Activated CD4-positive, alpha-beta T cell treated with anti-CD3 and anti-CD28 coated beads, Interleukin-2, amount 10 ng/mL, durations not matched to agents 24 days and 14 days (primary cell): ENCODE measurements at places on chromosomes 1 and 21. TPM values are rescaled to one million over a fixed set of nuclear protein-coding genes. Genes with fewer than 3 reads are reported as not detected.

Gene HENMT1
- total RNA-seq: 17.5 and 17.7 TPM in 2 replicates

Gene WNT3A
- not detected in 2 replicates for total RNA-seq

Gene NBPF10
- total RNA-seq: 3.2 TPM in 2 replicates

Gene CHRNB2
- 0.14 TPM in 1 of 2 replicates, not detected in the other for total RNA-seq

Gene KLHDC9
- not detected in 2 replicates for total RNA-seq

Gene NEXN
- 0.44 and 0.64 TPM in 2 replicates for total RNA-seq

Gene CRNN
- not detected in 2 replicates for total RNA-seq

Gene NUP210L
- 0.02 TPM in 1 of 2 replicates, not detected in the other for total RNA-seq

Gene ANKRD35
- total RNA-seq: 0.40 TPM in 2 replicates

Gene GSTM5
- 0.07 TPM in 1 of 2 replicates, not detected in the other for total RNA-seq

DNA sequence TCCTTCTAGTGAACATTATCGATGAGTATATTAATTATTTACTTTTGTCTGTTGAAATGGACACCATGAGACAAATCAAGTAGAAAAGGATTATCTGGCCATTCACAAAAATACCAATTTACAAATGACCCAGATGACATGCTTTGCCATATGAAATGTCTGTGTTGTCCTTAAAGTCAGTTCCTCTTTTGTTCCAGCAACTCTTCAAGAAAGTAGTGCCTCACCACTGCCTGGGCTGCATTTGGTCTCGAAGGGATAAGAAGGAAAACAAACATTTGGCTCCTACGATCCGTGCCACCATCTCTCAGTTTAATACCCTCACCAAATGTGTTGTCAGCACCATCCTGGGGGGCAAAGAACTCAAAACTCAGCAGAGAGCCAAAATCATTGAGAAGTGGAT is 79.6 kb downstream of the RGL1 start:
- no peaks in the 10 kb centered on the region for H3K27me3 ChIP-seq
- H3K4me3 ChIP-seq: no peak overlapping the region
- peaks cover 26% of the 10 kb centered on the region for H3K4me1 ChIP-seq
- no peak for DNase-seq
- no peak overlapping the region for H3K27ac ChIP-seq
- H3K36me3 ChIP-seq: peaks cover 2% of the 10 kb centered on the region

- no peak for DNase-seq
- H3K4me1 ChIP-seq: no peaks in the 10 kb centered on the region
- H3K36me3 ChIP-seq: peaks cover 15% of the 10 kb centered on the region
- no peak overlapping the region for H3K27ac ChIP-seq
- H3K27me3 ChIP-seq: no peaks in the 10 kb centered on the region
- no peak overlapping the region for H3K4me3 ChIP-seq
Observed at GRCh38 chr1:5883129-5884048, 108.8 kb downstream of the NPHP4 start.

DNA sequence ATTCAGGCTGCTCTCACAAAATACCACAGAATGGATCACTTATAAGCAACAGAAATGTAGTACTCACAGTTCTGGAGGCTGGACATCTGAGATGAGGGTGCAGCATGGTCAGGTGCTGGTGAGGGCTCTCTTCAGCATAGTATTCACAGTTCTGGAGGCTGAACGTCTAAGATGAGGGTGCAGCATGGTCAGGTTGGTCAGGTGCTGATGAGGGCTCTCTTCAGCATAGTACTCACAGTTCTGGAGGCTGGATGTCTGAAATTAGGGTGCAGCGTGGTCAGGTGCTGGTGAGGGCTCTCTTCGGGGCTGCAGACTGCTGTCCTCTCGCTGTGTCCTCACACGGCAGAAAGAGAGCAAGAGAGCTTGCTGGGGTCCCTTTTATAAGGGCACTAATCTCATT is 17.1 kb downstream of the PDZK1IP1 start:
- peaks cover 14% of the 10 kb centered on the region for H3K27me3 ChIP-seq
- H3K4me1 ChIP-seq: peaks cover 3% of the 10 kb centered on the region
- H3K27ac ChIP-seq: no peak overlapping the region
- DNase-seq: no peak
- H3K36me3 ChIP-seq: no peaks in the 10 kb centered on the region

- H3K27me3 ChIP-seq: no peaks in the 10 kb centered on the region
- no peak overlapping the region for H3K4me3 ChIP-seq
- H3K36me3 ChIP-seq: peaks cover 62% of the 10 kb centered on the region
- DNase-seq: peak; percentile 75
- H3K4me1 ChIP-seq: peaks cover 29% of the 10 kb centered on the region
Observed at GRCh38 chr1:8858112-8858668, 20.3 kb downstream of the ENO1 start.

- peak; percentile 55 for DNase-seq
- no peak overlapping the region for H3K27ac ChIP-seq
- no peaks in the 10 kb centered on the region for H3K27me3 ChIP-seq
- H3K4me3 ChIP-seq: no peak overlapping the region
- no peaks in the 10 kb centered on the region for H3K36me3 ChIP-seq
- no peaks in the 10 kb centered on the region for H3K4me1 ChIP-seq
Observed at GRCh38 chr1:75203415-75204277, 69.5 kb downstream of the LHX8 start.

- H3K27ac ChIP-seq: no peak overlapping the region
Observed at GRCh38 chr1:178959543-178960460, 65.9 kb upstream of the FAM20B start.

GRCh38 chr1:21749859-21750468 is 33.0 kb downstream of the USP48 start:
- no peak for DNase-seq
- H3K4me1 ChIP-seq: peaks cover 6% of the 10 kb centered on the region
- no peak overlapping the region for H3K4me3 ChIP-seq
- no peaks in the 10 kb centered on the region for H3K27me3 ChIP-seq
- peaks cover 53% of the 10 kb centered on the region for H3K36me3 ChIP-seq

DNA sequence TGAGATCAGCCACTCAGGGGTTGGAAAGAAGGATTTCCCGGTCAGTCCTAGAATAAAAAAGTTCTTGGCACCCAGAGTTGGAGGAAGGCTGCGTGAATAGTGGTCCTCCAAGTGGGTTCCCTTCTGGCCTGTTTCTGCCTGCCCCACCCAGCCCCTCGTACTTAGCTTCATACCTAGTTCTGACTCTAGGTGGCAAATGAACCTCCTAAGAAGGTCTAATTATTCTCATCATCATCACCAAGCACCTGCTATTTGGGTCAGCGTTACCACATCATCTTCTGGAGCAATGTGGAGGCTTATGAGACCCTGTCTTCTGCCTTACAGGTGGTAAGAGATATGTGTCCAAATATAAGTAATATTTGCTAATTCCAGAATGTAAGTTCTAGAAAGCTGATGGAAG is 35.9 kb upstream of the NFASC start:
- H3K4me1 ChIP-seq: no peaks in the 10 kb centered on the region
- H3K27me3 ChIP-seq: peaks cover 37% of the 10 kb centered on the region
- H3K27ac ChIP-seq: no peak overlapping the region
- H3K36me3 ChIP-seq: no peaks in the 10 kb centered on the region
- no peak for DNase-seq

- H3K4me1 ChIP-seq: peaks cover 5% of the 10 kb centered on the region
- H3K27me3 ChIP-seq: peaks cover 32% of the 10 kb centered on the region
- no peak overlapping the region for H3K4me3 ChIP-seq
Observed at GRCh38 chr1:84907095-84907827, 14.3 kb upstream of the LPAR3 start.

- no peaks in the 10 kb centered on the region for H3K4me1 ChIP-seq
- no peaks in the 10 kb centered on the region for H3K36me3 ChIP-seq
- H3K27ac ChIP-seq: no peak overlapping the region
- no peak overlapping the region for H3K4me3 ChIP-seq
- no peak for DNase-seq
- no peaks in the 10 kb centered on the region for H3K27me3 ChIP-seq
Observed at GRCh38 chr1:60367532-60367931, 294.0 kb upstream of the C1orf87 start.

- DNase-seq: no peak
- H3K4me3 ChIP-seq: peak overlapping the region; percentile 47
- H3K27ac ChIP-seq: peak overlapping the region; percentile 55
- H3K36me3 ChIP-seq: no peaks in the 10 kb centered on the region
- H3K4me1 ChIP-seq: peaks cover 18% of the 10 kb centered on the region
Observed at GRCh38 chr1:21909286-21909759, 27.8 kb downstream of the HSPG2 start.

DNA sequence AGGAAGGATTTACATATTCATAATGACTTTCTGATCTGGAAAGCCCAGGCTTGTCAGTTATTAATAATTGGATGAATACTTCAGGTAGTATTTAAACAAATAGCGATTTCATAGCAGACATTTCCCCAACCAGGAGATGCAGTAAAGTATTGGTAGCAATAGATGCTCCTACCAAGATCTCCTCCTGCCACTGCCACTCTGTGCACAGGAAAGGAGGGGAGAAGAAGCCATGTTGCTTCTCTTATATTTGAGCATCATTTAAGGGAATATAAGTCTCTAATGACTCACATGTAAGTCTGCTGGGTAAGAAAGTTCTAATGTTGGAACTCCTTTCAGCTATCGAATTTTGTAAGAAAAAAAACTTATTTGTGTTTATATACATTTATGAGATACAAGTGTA is 420 bp upstream of the IFI16 start:
- no peaks in the 10 kb centered on the region for H3K27me3 ChIP-seq
- peaks cover 58% of the 10 kb centered on the region for H3K36me3 ChIP-seq
- H3K27ac ChIP-seq: peak overlapping the region; percentile 98
- H3K4me1 ChIP-seq: peaks cover 46% of the 10 kb centered on the region
- H3K4me3 ChIP-seq: peak overlapping the region; percentile 92

DNA sequence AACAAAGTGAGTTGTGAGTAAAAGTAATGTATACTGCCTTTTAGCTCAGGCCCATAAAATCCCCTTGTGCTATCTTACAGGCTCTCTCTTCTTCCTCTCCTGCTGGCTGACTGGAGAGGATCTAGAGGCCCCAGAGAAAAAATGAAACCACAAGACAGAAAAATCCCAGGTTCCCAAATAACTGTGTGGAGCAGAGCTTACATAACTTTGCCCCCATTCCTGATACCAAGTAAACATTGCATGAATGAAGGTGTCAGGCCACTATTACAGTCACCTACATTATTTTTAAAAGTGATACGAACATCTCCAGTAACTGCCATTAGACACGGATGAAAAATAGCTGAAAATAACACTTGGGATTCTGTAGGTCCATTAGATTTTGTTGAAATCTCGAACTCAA is 386.0 kb upstream of the NR5A2 start:
- H3K4me1 ChIP-seq: no peaks in the 10 kb centered on the region
- H3K4me3 ChIP-seq: no peak overlapping the region
- DNase-seq: no peak
- no peak overlapping the region for H3K27ac ChIP-seq

DNA sequence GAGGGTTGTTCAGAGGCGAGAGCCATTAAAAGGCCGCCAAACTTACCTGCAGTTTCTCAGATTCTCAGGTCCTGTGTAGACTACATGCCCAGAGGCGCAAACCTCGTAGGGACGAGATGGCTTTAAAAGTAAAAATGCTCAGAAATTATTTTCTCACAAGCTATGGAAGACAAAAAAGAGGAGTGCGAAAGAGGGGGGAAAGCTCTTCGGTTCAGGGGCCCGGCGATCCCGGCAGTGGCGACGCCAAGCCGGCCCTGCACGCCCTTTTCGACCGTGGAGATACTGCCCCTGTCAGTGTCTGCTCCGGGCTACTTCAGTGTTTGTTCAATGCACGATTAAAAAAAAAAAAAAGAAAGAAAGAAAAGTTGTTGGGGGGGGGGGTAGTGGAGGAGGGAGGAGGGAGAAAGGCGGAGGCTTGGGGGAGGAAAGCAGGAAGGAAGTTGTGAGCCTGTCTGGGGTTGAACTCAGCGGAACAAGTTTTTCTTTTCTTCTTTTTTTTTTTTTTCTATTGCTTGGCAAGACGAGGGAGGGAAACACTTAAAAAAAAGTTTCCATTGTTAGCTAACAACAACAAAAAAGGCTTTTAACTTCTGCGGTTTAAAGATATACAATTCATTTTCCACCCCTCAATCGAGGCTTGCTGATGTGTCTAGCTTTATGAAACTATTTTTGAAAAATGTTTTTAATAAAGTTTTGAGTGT is at the start of gene ITPKB:
ITPKB (minus strand) TSS at position 288 of the 701 bp plus-strand sequence. CDS start 1,824 bp downstream, outside the sequence.
- H3K4me3 ChIP-seq: peak within 1 kb of the TSS; percentile 84
- H3K4me1 ChIP-seq: peaks cover 30% of the 10 kb centered on the region
- DNase-seq: peak; percentile 88
- H3K27ac ChIP-seq: peak within 1 kb of the TSS; percentile 94
- no peaks in the 10 kb centered on the region for H3K27me3 ChIP-seq

GRCh38 chr1:209513226-209513625 is 70.3 kb upstream of the CAMK1G start:
- H3K36me3 ChIP-seq: no peaks in the 10 kb centered on the region
- no peak overlapping the region for H3K4me3 ChIP-seq
- no peaks in the 10 kb centered on the region for H3K4me1 ChIP-seq
- no peak for DNase-seq
- peaks cover 7% of the 10 kb centered on the region for H3K27me3 ChIP-seq

DNA sequence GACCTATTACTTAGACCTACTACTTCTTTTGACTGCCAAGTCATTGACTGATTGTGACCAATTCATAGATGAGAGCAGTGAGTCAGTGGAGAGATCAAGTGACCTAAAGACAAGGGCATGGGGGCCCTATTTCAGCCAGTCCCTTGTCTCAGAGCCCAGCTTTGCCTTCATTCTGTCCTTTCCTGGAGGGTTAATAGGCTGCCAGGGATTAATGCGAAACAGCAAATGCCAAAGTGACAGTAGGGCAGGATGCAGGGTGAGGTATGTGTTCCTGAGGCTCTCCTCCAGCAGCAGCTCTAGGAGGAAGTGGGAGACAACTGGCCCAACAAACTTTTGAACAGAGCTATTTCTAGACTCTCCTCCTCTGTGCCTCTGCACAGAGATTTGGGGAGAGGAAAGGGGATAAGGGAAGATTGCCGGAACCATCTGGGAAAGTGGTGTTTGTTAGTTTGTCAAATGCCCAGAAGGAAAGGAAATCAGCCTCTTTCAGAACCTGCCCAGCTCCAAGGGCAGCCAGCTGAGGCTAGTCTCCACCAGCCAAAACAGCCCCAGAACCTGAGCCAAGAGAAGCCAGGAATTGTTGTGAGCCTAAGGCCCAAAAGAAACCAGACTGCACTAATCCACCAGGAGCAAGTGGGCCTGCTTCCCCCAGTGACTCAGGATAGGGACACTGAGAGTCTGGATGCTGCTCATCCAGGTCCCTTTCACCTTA is 4.9 kb upstream of the S100A3 start:
- DNase-seq: peak; percentile 56
- no peak overlapping the region for H3K27ac ChIP-seq
- H3K27me3 ChIP-seq: no peaks in the 10 kb centered on the region
- no peak overlapping the region for H3K4me3 ChIP-seq

- peak; percentile 67 for DNase-seq
- peaks cover 58% of the 10 kb centered on the region for H3K4me1 ChIP-seq
- H3K36me3 ChIP-seq: peaks cover 27% of the 10 kb centered on the region
Observed at GRCh38 chr1:116571215-116571919, 541 bp upstream of the CD58 start.

- DNase-seq: no peak
- H3K27me3 ChIP-seq: no peaks in the 10 kb centered on the region
- no peaks in the 10 kb centered on the region for H3K4me1 ChIP-seq
Observed at GRCh38 chr1:247266053-247266452, 10.2 kb downstream of the VN1R5 start.

DNA sequence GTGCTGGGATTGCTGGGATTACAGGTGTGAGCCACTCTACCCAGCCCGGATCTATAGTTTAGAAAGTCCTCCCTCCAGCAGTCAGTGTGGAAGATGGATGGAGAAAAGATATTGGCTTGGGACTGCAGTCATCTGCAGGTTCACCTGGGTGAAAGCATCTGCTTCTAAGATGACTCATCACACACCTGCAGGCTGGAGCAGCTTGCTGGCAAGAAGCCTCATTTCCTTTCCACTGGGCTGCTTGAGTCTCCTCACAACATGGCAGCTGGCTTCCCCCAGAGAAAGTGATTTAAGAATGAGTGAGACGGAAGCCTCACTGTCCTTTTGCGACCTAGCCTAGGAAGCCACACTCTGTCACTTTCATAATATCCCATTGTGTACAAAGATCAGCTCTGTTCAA is 50.0 kb downstream of the FOXO6 start:
- no peaks in the 10 kb centered on the region for H3K36me3 ChIP-seq
- H3K27me3 ChIP-seq: peaks cover 12% of the 10 kb centered on the region
- no peaks in the 10 kb centered on the region for H3K4me1 ChIP-seq
- no peak overlapping the region for H3K4me3 ChIP-seq
